Amniotic stem cell (primary cell): ENCODE measurements at places on chromosomes 16 and 17.

GRCh38 chr17:56826611-56827414 lies 6.9 kb downstream of the C17orf67 start:
- no peak for DNase-seq

DNA sequence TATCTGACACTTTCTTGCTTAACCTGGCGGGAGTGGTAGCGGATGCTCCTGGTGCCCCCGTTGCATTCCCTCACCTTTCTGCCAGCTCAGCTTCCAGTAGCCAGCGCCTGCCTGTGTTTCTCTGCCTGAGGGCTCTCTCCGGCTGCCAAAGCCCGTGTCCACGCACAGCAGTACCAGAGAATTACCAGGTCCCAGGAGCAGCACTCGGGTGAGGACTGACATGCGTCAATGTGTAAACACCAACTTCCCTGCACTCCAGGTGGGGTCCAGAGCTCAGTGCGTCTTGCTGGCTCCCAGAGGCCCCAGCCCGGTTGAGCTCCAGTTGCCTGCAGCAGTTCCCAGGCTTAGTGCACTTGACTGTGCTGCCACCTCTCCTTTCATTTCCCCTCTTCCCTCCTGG lies 54.8 kb downstream of the CDH13 start:
- no peak for DNase-seq

- no peak for DNase-seq
These were observed 495.9 kb upstream of the RBFOX1 start for GRCh38 chr16:6836766-6837165.

DNA sequence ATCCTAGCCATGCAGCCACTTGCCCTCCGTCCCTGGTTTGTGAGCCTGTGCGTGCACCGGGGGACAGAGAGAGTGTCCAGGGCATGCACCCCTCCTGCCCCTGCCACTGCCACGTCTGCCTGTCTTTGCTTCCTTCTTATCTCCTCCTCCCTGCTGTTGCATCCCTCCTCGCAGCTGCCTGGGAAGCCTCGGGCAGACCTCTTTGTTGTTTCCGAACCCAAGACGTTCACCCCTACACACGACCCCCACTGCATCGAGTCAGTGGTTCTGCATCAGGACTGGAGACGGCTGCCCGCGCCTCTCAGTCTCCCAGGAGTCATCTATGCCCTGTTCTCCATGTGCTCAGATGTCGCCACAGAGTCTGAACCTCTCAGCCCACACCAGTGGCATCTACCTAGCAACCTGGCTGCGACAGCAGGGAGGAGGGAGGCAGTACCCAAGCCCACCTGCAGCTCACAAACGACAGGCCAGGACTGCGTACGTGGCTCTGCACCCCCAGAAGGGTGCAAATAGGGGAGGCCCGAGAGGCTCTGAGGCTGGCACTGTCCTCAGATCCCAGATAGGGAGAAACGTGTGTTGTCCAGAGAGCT lies 5.2 kb downstream of the TIMP2 start:
- DNase-seq: no peak

GRCh38 chr16:12337871-12338655 lies 361.5 kb downstream of the SNX29 start:
- DNase-seq: no peak
